ENCODE measurements at places on chromosomes 4 and X.

- no peak for DNase-seq
Measured at GRCh38 chr4:99832321-99832720, 15.7 kb downstream of the DAPP1 start.

DNA sequence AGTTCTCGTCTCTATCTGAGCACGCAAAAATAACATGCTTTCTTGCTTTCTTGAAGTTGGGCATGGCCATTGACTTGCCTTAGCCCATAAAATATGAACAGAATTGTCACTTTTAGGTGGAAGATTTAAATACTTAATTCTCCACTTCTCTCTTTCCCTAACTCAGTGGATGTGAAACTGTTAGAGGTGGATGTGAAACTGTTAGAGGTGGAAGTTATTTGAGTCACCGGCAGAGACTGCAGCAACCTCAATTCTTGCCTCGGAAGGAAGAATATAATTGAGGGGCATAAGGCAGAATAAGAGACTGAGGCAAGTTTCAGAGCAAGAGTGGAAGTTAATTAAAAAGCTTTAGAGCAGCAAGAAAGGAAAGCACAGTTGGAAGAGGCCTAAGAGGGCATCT, 2.8 kb upstream of the PARM1 start:
- no peak for DNase-seq

DNA sequence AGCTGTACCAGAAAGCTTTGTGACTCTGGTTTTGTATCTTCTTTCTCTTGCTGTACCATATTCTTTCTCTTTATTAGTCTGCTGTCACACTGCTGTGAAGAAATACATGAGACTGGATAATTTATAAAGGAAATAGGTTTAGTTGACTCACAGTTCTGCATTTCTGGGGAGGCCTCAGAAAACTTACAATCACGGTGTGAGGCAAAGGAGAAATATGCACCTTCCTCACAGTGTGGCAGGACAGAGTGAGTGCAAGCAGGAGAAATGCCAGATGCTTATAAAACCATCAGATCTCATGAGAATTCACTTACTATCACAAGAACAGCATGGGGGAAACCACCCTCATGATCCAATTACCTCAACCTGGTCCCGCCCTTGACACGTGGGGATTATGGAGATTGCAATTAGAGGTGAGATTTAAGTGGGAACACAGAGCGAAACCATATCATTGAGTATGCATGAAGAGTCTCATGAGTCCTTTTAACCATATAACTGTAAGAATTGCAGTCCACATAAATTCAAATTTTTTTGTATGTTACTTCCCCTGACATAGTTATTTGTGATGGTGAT, 67.4 kb upstream of the INPP4B start:
- no peak for DNase-seq

- DNase-seq: no peak
Measured at GRCh38 chr4:74631338-74631737, 163.0 kb downstream of the BTC start.

DNA sequence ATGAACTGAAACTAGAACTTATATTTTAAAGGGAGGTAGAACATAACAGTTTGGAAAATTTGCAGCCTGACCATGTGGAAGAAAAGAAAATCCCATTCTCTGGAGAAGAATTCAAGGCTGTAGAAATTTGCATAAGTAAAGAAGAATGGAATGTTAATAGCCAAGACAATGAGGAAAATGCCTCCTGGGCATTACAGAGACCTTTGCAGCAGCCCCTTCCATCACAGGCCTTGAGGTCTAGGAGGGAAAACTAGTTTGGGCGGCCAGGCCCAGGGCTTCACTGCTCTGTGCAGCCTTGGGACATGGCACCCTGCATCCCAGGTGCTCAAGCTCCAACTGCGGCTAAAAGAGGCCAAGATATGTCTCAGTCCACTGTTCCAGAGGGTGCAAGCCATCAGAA, 1506.8 kb downstream of the PCDH18 start:
- no peak for DNase-seq

- DNase-seq: no peak
Measured at GRCh38 chr4:174865418-174865985, 36.5 kb upstream of the GLRA3 start.

DNA sequence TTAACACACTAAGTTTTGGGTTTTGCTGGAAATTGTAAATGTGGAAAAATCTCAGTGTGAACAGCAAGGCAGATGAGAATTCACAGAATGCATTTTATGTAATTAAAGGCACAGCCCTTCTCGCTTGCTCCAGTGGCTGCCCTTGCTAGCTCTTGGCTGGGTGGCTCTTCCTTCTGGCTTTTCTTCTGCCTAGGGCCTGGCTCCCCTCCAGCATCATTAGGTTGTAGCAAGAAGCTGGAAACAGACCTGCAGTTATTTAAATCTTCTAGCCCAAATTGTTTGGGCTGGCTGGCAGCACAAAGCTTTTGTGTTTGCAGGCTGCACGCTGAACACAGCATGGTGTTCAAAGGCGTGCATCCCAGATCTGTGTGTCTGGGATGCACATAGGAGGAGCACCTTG, 56.5 kb downstream of the LIMCH1 start:
- no peak for DNase-seq

- DNase-seq: no peak
Measured at GRCh38 chrX:21968333-21968732, 27.8 kb downstream of the SMS start.
